ENCODE measurements at places on chromosomes 6 and 20.

DNA sequence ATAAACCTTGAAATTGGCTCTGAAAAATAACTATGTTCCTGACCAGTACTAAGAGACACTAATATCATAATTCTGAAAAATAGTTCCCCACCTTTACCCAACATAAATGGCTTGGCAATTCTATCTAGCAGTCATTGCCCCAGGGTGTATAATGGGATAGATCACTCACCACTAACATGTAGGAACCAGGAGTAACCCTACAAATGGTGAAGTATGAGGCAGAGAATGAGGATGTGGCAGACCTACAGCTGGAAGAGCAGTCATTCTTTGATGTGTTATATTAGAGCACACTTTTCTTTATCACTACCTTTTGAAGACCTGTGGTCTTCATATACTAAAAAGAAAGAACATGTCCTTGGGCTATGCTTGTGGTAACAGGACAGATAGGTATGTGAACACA lies 136.5 kb upstream of the SYNDIG1 start:
- DNase-seq: no peak

DNA sequence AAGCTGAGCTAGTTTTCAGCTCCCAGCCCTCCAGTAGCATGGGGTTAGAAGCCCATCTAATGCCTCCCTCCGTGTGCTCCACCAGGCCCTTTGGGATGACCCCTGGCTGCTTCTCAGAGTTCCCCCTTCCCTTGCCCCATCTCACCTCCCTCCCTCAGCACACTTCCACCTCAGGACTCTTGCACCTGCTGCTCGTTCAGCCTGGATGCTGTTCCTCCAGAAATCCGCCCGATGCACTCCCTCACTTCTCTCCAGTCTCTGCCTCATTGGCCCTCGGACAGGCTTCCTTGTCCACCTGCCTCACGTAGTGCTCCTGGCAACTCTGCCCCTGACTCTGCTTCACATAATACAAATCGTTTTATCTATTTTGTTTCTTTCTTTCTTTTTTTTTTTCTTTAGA lies 26.8 kb downstream of the FGD2 start:
- no peak for DNase-seq

DNA sequence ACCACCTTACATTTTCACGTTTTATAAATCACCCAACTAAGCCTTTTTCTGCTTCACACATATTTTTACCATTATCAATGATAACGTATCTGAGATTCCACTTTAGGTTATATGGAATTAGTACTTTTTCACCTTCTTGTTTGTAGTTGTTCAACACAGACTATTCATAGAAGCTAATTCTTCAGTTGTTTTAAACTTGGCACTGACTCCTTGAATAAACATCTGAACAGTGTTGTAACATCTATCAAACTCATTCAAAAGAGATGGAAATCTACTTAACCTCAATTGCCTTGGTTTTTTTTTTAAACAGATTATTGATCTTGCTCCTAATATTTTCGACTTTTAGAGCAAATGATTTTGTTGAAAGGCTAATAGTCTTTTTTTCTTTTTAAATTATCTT lies 34.2 kb downstream of the PTPRA start:
- DNase-seq: no peak

DNA sequence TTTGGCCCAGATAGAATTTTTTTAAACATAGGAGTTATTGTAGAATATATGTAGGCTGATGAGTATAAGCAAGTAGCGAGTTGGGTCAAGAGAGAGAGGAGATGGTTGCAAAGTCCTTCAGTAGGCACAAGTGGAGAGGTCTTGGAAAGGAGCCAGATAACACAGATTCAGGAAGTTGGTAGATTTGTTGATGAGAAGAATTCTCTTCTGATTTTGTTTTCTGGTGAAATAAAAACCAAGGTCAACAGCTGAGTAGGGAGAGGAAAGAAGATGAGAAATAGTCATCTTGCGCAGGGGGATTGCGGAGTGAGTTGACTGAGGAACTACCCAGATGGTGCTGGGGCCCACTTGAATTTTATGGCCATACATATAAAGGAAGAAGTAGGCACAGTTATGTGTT lies 17.4 kb upstream of the CD83 start:
- no peak for DNase-seq

All from dorsolateral prefrontal cortex (tissue), 122 donors.